8988T (cell line): ENCODE measurements at places on chromosomes 7 and 10.

GRCh38 chr10:90587081-90587491, 270.8 kb downstream of the HTR7 start:
- DNase-seq, result no peak

GRCh38 chr7:40965774-40966173, 737.1 kb downstream of the INHBA start:
- DNase-seq, result no peak

DNA sequence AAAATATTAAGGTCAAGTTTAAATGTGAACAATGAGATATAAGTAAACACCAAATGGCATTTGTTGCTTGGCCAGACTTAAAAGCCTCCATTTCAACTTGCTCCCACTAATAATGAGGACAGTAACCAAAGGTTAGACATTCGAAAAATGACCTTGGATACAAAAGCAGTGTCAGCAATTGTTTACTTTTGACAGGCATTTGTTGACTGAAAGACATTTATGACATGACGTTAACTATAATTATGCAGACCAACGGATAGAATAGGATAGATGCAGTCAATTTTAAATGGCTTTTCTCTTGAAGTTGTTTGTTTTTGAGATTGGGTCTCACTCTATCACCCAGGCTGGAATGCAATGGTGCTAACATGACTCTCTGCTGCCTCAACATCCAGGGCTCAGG, 6.3 kb upstream of the WNT16 start:
- no peak for DNase-seq

- DNase-seq, result no peak
These were observed 80.9 kb downstream of the ABLIM1 start for GRCh38 chr10:114577133-114577532.

- DNase-seq, result no peak
These were observed 95.5 kb upstream of the AGK start for GRCh38 chr7:141455723-141456122.

GRCh38 chr7:1320616-1321240, 88.1 kb downstream of the UNCX start:
- no peak for DNase-seq

DNA sequence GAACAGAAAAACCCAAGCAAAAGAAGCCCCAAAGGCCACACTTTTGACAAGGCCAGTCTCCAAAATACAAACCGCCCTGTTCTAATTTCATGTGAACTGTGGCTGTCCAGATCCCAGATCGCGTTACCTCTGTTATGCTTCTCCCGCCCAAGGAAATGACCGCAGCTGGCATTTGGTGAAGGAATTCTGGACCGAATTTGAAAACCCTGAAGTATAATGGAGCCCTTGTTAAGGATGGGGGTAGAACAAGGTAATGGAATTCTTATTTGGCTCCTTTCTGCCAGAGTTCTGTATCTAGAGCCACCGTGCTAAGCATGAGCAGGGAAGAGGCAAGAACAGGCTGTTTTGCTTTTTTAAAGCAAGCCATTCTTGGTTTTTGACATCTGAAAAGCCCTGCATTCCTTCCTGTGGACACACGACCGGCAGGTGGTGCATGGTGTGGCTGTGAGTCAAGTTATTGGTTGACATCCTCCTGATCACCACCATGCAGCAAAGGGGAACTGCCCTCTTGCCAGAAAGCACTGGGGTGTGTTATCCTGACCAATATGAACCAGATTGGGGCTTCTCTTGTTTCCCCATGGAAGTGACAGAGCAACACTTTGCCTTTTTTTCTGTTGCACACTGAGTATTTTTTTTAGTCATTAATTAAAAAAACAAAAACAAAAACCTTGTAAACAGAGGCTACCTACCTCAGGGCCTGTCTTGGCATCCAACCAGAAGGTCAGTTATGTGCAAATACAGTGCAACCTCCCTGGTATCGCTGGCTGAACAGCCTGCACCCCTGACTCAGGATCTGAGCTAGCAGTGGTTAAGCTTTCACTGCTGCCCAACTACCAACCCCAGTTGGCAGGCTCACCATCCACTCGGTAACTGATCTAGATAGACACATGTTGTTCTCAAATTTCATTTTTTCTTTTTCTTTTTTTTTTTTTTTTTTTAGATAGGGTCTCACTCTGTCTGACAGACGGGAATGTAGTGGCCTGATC, 14.2 kb downstream of the UCMA start:
- peak; percentile 55 for DNase-seq

DNA sequence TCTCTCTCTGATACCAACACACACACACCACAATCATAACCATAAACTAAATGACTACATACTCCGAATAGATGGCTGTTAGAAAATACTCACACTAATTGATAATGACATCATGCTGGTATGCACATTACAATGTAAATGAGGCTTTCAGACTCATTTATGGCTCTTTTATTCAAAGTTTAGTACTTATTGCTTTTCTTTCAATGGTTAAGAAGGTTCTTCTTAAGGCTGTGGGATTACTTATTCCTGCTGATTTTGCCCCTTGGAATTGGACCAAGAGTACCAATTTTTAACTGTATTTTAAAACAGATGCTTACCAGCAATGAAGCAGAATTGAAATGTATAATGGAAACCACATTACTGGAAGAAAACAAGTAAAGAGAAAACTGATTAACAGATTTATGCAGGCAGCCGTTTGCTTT, 20.6 kb upstream of the CABCOCO1 start:
- DNase-seq, result no peak

GRCh38 chr10:22265839-22266537, 48.2 kb upstream of the EBLN1 start:
- DNase-seq, result no peak

GRCh38 chr7:148156233-148156632, 434.3 kb upstream of the C7orf33 start:
- no peak for DNase-seq

DNA sequence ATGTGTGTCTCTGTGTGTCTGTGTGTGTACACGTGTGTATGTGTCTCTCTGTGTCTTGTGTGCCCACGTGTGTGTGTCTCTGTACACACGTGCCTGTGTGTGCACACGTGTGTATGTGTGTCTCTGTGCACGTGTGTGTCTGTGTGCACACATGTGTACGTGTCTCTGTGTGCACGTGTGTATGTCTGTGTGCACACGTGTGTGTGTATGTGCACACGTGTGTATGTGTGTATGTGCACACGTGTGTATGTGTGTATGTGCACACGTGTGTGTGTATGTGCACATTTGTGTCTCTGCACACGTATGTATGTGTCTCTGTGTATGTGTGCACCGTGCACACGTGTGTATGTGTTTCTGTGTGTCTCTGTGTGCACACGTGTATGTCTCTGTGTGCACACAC, 248.7 kb upstream of the SHH start:
- DNase-seq, result no peak

- no peak for DNase-seq
These were observed 113.5 kb downstream of the LARP4B start for GRCh38 chr10:818010-818409.

- DNase-seq, result no peak
These were observed 5.2 kb upstream of the PRAP1 start for GRCh38 chr10:133341983-133342382.

- no peak for DNase-seq
These were observed 201.7 kb upstream of the KLF14 start for GRCh38 chr7:130935564-130936157.

DNA sequence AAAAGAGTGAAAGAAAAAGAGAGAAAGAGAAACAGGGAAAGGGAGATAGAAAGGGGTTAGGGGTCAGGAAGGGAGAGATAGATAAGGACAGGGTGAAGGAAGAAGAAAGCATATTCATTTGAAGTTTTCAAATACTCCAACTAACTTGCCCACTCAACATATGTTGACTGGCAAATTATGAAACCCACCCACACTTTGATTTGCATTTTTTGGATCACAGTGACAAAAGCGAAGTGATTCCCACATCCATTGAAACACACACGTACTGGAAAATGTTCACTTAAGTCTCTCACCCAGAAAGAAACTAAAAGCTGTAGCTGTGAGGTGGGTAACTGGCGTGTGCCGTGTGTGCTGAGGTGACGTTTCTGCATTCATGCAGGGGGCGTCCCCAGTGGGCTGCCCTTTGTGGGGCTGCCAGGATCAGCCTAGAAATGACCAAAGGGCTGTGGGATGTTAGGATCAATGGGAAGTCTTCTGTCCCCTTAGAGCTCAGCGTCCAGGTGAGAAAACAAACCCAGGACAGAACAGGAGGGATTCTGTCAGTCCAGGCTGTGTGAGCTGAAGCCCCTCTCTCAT, 134.9 kb upstream of the ADARB2 start:
- no peak for DNase-seq

GRCh38 chr10:25209618-25210017, 34.8 kb downstream of the GPR158 start:
- no peak for DNase-seq

DNA sequence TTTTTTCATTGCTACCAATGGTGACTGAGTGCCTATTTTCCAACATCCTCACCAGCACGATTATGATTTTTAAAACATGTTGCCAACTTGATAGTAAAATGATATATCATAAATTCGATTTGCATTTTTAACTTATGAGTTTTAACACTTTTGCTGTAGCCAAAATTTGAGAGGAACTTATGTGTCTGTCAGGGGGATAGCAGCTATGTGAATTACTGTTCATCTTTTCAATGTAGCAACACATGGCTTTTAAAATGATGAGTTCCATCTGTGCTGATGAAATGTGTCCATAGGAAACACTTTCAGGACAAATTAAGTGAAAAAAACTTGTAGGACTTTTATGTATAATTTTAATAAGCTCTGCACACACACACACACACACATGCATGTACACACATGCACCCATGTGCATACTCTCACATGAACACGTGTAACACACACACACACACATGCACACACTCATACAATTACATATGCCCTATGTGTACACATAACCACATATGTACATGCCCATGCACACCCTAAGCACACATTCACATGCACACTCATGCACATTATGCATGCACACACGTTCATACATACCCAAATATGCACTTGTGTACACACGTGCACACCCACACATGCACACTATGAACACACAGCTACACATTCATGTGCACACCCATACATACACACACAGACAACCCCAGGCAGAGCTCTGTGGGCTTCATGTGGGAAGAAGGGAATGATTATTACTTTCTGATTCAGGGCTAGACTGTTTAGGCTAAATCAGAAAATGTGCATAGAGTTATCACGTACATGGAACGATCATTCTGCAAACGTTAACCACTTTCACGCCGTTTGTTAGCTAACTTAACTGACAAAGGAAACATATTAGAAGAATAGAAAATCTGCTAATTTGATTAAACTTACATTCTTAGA, 68.9 kb downstream of the C10orf143 start:
- DNase-seq, result no peak

- DNase-seq, result no peak
These were observed 40.4 kb upstream of the CDCA7L start for GRCh38 chr7:21986096-21986495.
